ENCODE measurements at places on chromosomes 6 and 20.

- peaks cover 4% of the 10 kb centered on the region for H3K4me1 ChIP-seq
- H3K27me3 ChIP-seq, result no peaks in the 10 kb centered on the region
- DNase-seq, result no peak
- no peaks in the 10 kb centered on the region for H3K36me3 ChIP-seq
- H3K4me3 ChIP-seq, result no peak overlapping the region
Observed at GRCh38 chr20:41818369-41818768, 200.2 kb upstream of the CHD6 start.

DNA sequence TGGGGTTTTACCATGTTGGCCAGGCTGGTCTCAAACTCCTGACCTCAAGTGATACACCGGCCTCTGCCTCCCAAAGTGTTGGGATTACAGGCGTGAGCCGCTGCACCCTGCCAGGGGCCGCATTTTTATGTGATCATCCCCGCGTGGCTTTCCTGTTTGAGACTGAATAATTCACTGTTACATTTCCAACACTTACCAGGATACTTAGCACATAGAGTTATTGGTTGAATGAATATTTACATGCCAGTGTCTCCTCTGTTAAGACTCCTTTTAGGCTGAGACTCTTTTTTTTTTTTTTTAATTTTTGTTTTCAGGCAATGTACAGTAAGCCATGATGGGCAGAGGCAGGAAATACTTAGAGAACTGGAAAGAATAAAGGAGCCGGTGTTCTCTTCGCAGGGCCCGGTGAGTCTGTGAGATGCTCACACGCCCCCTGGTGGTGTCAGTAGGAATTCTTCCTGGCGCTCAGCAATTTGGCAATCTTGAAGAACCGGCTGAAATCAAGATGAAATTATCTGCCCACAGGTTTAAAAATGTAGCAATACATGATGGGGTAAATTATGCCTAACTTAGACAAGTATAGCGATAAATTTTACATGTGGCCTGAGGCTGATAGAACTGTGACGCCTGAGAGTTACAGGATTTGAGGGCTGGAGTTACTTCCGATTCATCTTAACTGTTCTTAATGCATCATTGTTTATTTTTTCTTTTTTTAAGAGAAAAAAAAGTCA, 7.6 kb upstream of the RNF114 start:
- H3K27ac ChIP-seq, result no peak overlapping the region
- H3K36me3 ChIP-seq, result no peaks in the 10 kb centered on the region
- H3K4me1 ChIP-seq, result no peaks in the 10 kb centered on the region
- no peak overlapping the region for H3K4me3 ChIP-seq
- DNase-seq, result peak; percentile 84

DNA sequence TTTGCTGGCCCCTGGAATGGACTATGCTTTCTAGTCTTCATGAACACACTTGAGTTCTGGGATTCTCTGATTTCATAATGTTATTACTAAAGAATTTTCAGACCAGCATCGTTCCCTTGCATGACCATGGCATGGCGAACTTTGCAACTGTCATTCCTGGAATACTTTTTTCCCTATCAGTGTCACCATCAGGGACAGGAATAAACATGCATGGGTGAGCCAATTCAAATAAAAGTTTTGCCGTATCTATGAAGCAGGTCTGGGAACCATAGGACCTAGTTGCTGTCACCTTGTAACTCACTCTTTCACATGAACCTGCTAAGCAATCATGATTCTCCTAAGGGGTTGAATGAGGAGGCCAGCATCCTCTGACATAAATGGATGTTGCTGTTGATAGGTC, 68.2 kb upstream of the AGPAT4 start:
- H3K36me3 ChIP-seq, result no peaks in the 10 kb centered on the region
- H3K4me3 ChIP-seq, result no peak overlapping the region
- no peaks in the 10 kb centered on the region for H3K27me3 ChIP-seq
- H3K27ac ChIP-seq, result no peak overlapping the region

GRCh38 chr6:79630883-79631692, at the start of gene SH3BGRL2:
Gene SH3BGRL2, plus strand, starts transcription at chr6:79631329. Its CDS starts 133 bp downstream, at chr6:79631462.
- H3K4me3 ChIP-seq, result peak within 1 kb of the TSS; percentile 81
- no peaks in the 10 kb centered on the region for H3K36me3 ChIP-seq
- peak; percentile 95 for DNase-seq
- peaks cover 22% of the 10 kb centered on the region for H3K4me1 ChIP-seq
- H3K27me3 ChIP-seq, result peaks cover 26% of the 10 kb centered on the region

- peak; percentile 39 for DNase-seq
- no peaks in the 10 kb centered on the region for H3K36me3 ChIP-seq
- H3K27ac ChIP-seq, result no peak overlapping the region
- H3K4me3 ChIP-seq, result no peak overlapping the region
- peaks cover 43% of the 10 kb centered on the region for H3K4me1 ChIP-seq
- H3K27me3 ChIP-seq, result no peaks in the 10 kb centered on the region
Observed at GRCh38 chr6:89492025-89492640, 59.2 kb downstream of the ANKRD6 start.

DNA sequence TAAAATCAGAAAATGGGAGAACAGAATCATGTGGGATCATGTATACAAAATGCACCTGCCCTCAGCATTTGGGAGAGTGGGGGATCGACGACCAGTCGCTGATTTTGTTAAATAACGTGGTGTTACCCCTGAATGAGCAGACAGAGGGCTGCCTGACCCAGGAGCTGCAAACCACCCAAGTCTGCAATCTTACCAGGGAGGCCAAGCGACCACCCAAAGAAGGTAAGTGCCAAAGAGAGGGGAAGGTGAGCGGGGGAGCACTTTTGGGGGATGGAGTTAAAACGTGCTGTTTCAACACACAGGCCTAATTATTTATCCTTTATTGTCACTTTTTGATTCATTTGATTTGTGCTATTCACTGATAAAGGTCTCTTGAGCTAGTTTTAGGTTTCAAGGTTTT, 4.1 kb downstream of the ADGRB3 start:
- peaks cover 15% of the 10 kb centered on the region for H3K4me1 ChIP-seq
- H3K27ac ChIP-seq, result no peak overlapping the region
- H3K27me3 ChIP-seq, result peaks cover 70% of the 10 kb centered on the region

DNA sequence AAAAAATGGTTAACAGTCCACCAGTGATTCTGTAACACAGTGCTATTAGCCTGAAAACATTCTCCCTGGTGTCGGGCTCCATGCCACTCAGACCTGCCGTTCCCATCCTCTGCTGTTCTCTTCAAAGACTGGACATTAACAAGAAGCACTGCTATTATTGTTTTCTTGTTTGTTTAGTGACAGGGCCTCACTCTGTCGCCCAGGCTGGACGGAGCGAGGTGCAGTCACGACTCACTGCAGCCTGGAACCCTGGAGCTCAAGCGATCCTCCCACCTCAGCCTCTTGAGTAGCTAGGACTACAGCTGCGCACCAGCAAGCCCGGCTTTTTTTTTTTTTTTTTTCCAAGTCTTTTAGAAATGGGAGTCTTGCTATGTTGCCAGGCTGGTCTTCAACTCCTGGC, 9.6 kb downstream of the RMND1 start:
- peaks cover 6% of the 10 kb centered on the region for H3K4me1 ChIP-seq
- peaks cover 3% of the 10 kb centered on the region for H3K36me3 ChIP-seq
- H3K4me3 ChIP-seq, result no peak overlapping the region
- DNase-seq, result no peak
- H3K27ac ChIP-seq, result no peak overlapping the region

DNA sequence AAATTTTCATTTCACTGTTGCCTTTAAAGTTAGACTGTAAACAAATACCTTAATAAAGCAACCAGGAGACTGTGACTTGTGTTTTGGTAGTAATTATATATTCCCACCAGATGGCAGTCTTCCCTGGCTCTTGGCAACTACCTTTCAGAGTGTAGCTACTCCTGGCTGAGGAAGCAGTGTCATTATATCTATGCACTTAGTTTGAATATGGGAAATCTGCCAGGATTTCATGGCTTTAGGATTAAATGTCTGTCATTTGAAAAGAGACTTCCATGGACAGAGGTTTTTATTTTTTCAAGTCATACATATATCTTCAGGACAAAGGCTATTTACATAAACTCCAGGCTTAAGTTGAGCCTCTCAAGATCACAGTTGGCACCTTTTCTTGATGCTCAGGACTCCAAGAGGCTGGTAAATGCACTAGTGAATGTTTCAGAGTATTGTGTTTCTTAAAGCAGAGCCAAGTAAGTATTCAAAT, 160.1 kb downstream of the C6orf58 start:
- H3K4me3 ChIP-seq, result no peak overlapping the region
- H3K27me3 ChIP-seq, result no peaks in the 10 kb centered on the region
- no peaks in the 10 kb centered on the region for H3K36me3 ChIP-seq
- DNase-seq, result peak; percentile 70

- no peak overlapping the region for H3K27ac ChIP-seq
- no peaks in the 10 kb centered on the region for H3K27me3 ChIP-seq
- H3K4me3 ChIP-seq, result no peak overlapping the region
Observed at GRCh38 chr20:20824924-20825584, 112.6 kb upstream of the RALGAPA2 start.

Measured in neural progenitor cell (in vitro differentiated cells).